ENCODE measurements at places on chromosomes 1 and 21.

- DNase-seq: no peak
Measured at GRCh38 chr21:35048183-35048601, 910 bp downstream of the RUNX1 start.

DNA sequence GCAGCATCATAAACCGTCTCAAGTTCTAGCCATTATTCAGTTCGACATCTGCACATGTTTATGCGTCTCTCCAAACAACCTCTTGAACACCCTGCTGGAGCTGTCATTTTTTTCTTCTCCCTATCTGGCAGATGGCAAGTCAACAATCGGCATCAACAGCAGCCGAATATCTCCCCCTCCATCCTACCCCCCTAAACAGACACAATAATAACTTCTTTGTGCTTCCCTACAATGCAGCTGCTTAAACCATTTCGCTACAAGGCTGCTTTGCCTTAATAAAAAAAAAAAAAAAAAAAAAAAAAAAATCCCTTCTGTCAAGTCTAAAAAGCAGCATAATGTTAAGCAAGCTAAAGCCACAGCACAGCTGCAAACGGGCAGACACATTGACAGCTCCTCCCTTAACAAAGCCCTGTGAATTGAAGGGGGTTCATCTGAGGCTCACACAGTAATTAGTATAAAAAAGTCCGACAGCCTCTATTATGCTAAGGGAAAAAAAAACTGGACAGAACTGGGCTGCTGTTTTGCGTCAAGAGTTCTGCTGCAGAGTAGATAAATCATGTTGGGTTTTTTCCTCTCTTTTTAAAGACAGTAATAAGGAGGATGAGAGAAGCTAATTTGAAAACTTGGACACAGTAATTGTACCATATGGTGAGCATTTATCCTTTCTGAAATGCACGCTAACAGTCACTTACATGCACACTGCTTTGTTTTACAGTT, 136.4 kb downstream of the AKT3 start:
- no peak for DNase-seq

- no peak for DNase-seq
Measured at GRCh38 chr1:214662223-214662785, 59.3 kb downstream of the CENPF start.

- no peak for DNase-seq
Measured at GRCh38 chr1:180435566-180435965, 66.8 kb downstream of the ACBD6 start.

DNA sequence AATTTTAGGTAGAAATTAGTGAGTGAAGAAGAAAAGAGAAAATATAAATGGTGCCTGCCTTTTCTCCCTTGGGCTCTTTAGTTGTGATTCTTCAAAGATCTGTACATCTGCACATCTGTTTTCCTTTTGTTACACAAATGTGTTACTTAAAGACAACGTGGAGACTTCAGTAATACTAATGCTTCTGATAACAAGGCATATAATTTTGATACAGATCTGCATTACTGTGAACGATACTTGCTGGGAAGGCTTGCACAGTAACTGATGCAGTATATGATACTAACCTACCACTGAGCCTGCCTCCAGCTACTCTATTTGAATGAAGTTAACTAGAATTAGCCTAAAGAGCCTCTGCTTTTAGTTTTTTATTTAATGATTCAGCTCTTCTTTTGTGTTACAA, 244.6 kb downstream of the COL11A1 start:
- DNase-seq: no peak

DNA sequence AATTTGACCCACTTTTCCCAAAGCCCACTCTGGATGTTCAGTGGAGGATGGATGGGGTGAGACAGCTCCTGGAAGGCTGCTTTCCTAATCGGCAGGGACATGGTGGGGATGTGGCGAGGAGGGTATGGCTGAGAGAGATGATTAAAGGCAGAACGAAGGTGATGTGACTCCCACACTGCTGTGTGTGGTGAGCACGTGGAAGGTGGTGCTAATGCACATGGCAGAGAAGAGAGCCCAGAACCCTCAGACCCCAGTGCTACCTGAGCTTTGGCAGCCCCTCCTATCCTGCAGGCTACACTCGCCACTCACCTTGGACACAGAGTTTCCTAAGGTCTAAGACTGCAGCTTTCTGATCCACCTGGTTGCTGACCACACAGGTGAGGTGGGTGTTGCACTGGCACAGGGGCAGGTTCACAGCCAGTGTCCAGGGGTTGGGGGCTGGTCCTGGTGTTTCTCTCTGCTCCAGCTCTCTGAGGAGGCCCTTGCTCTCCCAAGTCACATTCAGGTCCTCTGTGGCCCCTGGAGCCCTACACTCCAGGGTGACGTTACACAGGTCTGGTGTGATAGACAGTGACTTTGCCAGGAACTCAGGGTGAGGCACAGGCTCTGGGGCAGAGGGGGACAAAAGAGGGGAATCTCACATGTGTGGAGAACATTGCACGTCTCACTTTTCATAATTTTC, 151.4 kb upstream of the ETV3 start:
- DNase-seq: no peak

DNA sequence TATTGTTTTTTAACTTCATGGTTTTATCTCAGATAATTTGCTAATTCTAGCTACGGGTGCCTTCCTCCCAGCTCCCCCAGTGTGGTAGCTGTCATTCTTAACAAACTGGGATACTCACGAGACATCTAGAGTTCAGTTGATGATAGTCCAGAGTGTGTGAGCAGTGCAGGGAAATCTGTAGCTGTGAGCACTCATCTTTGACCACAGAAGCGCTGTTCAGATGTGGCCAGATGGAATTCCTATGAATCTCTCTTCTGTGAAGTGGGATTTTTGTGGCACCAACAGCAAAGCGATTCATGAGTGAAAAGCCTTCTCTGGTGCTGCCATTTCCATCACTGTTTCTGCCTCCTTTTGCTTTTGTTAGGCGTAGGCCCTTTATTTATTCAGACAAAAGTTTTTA, 125.1 kb downstream of the NFIA start:
- DNase-seq: no peak

- no peak for DNase-seq
Measured at GRCh38 chr1:86953167-86953566, 38.7 kb downstream of the HS2ST1 start.

GRCh38 chr1:51253691-51254090, 17.6 kb downstream of the RNF11 start:
- no peak for DNase-seq

GRCh38 chr1:233544304-233544703, 69.6 kb upstream of the KCNK1 start:
- DNase-seq: no peak

GRCh38 chr1:34800214-34800613, 7.4 kb downstream of the GJA4 start:
- no peak for DNase-seq
